ENCODE measurements at places on chromosomes 1 and 21.
A peak's percentile ranks its signal among the peaks of the same experiment; 100 is the strongest.

- no peak for DNase-seq
Measured at GRCh38 chr1:74767490-74767889, 34.5 kb downstream of the TYW3 start.

DNA sequence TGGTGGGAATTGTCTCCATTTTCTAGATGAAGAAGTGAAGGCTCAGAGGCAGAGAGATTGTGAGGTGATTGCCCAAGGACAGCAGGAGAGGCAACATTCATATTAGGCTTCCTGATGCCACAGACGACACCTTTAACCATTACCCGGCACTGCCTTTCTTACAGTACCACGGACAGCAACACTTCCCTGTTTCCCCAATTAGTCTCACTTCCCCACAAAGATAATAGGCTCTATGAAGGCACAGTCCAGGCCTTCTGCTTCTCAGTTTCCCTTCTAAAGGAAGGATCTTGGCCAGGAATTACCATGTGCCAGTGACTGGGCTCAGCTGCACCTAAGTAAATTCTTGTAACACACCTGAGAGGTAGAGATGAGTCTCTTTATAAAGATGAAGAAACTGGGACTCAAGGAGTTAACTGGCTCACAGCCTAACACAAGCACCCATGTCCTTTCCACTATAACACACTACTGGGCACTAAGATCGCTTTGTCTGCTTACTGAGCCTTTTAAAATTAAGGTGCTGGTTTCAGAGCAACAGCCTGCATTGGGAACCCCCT lies 9.6 kb downstream of the IGSF9 start:
- no peak for DNase-seq

DNA sequence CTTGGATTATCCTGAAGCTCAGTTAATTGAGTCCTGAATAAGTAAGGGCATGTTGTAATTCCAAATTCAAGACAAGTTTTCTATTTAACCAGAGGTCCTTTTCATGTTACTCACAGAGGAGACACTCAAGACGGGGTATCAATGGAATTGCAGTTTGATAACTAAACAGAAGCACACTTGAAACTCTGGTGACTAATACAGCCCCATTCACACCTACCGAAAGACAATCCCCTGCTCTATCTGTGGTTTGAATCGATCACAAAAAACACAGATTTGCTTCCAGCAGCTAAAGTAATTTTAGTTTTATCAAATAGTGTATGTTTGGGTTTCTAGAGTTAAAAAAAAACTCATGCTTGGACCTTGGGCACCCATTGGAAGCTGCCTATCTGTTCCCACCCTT lies 60.4 kb downstream of the TEX35 start:
- DNase-seq = no peak

DNA sequence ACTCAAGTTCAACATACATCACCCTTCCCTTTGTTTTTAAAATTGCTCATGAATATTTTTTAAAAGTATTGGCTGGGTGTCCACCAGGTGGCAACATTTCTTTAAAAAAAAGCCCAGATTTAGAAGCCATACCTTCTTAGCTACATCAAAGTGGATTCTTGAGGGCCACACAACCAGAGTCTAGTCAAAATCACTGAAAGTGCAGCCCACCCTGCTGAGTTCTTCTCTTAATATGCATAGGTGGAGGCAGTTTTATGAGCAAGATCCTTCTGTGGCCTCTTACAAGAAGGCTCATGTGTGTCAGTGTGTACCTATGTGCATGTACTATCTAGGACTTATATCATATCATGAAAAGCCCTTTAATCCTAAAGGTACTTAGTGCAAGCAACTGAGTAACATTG lies 16.9 kb upstream of the GNG12 start:
- DNase-seq = no peak

DNA sequence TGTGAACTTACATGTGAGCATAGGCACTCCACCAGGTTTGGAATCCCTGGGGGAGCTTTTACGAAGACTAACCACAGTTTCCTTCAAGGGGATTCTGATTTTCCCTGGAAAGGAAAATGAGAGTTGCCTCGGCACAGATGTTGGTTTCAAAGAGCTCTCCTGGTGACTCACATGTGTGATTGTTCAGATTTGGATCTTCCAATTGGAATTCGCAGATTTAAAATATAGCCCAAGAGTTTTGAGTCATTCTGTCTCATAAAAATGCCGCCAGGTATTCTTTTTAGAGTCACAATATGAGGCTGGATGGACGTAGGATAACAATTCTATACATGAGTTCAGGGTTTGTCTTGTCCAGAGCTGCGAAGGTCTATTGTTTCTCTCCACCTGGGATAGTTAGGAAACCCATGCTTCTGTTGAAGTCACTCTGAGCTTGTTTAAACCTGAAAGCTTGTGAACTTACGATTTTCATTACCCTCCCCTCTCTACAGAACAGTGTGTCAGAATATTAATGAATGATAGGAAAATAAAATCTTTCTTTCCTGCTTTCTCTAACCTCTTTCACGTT lies 64.9 kb downstream of the TGFB2 start:
- no peak for DNase-seq

DNA sequence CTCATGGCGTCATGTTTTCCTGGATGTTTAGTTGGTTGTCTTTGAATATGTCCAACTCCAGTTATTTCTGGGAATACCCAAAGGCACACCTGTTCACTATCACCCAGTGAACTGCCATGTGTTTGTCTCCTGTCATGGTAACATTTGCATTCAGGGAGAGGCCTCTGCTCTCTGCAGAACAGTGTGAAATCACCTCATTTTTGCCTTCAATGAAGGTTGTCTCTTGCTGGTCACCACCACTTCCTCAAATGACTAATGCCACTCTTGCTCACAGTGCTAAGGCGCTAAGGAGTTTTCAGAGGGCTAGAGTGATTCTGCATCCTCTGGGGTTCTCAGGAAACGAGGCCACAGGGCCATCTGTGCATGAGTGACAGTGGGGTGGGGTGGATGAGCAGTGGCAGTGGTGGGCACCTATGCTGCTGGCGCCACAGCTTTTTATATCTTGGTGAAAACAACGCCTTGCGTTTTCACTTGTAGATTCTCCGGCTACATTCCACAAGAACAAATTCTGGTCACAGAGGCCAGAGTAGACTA lies 60.0 kb upstream of the ATP5PO start:
- DNase-seq = peak; percentile 36

DNA sequence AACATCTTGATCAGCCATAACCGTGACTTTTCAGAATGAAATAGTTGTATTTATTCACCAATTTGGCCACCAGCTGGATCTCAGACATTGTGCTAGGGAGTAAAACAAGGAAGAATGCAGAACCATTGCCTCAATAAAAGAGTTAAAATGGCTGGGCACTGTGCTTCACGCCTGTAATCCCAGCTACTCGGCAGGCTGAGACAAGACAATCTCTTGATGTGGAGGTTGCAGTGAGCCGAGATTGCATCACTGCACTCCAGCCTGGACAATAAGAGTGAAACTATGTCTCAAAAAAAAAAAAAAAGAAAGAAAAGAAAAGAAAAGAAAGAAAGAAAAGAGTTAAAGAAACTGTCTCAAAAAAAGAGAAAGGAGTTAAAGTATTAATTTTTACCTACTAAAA lies 199.5 kb downstream of the TPR start:
- no peak for DNase-seq

DNA sequence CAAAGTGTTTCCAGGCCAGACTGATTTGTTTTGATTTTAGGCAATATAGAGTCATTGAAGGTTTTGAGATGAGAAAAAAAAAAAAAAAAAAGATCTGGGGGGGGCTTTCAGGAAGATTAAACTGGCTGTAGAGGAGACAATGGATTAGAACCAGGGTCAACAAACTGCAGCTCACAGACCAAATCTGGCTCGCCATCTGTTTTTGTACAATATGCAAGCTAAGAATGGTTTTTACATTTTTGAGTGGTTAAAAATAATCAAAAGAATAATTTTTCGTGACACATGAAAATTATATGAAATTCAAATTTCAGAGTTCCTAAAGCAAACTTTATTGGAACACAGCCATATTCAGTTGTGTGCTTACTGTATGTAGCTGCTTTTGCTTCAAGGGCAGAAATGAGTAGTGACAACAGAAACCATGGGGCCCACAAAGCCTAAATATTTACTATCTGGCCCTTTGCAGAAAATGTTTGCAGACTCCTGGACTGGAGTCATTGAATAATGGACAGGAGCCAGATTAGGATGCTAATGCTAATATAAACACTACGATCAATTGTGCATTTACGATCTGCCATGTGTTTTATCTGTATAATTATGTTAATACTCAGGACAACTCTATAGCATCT lies 375.7 kb upstream of the DAB1 start:
- DNase-seq = no peak

DNA sequence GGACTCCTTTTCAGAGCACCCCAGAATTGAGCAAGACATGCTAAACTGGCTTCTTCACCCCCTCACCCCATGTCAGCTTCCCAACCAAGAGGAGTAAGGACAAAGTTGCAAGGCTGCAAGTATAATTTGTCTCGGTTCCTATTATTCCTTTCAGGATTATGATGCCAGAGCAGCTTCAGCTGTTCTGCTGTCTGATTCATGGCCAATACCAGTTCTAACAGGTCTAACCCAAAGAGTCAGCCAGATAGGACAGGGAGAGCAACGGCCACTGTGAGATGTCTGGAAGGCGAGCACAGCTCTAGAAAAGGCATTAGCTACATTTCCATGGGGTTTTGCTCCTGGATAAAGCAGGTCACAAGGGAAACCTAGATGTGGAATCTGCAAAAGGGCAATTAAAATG lies 53.3 kb upstream of the HOOK1 start:
- no peak for DNase-seq

DNA sequence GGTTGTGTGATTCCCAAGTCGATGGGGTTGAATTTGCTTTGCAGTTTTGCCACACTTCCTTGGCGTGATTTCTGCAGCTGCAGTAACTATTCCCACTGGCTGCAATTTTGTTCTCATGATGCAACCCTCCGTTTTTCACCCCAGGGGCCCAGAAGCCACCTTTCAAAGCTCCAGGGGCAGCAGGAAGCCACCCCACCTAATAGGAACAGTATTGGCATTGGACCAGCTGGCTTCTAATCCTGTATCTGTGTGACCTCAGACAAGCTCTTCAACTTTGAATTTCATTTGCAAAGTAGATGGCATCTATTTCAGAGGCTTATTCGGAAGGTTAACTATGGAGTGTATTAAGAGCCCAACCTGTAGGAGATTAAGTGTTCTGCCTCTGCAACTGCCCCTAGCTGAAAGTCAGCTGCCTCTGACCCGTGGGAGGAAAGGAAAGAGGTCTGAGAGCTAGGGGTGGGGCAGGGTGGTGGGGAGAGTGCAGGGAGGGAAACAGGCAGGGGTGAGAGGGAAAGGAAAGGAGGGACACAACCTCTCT lies 12.6 kb downstream of the C1orf115 start:
- DNase-seq = no peak

GRCh38 chr1:239112101-239112935 lies 274.1 kb upstream of the CHRM3 start:
- no peak for DNase-seq

DNA sequence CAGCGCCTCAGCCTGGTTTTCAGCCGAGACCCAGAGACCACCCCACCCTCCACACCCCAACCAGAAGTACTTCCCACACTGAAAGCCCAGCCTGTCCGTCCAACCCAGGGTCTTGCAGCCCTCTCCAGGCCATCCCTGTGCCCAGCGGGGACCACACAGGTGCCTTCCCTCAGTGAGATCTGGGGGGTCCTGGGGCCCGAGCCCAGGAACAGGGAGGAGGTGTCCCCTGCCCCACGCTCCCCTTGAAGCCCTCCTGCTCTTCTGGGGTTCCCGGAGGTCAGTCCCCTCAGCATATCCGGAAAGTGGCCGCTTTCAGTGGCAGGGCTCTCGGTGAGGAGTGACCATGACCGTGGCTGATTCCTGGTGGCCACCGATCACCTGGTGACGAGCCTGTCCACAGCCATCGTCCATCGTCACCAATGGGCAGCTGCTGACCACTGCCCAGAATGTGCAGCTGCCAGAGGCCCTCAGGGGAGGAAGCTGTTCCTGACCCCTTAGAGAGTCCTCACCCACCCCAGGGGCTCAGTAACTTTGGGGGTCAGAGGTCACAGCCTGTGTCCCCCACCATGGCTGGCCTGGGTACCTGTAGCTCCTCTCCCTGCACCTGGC lies 3.4 kb downstream of the TMEM240 start:
- no peak for DNase-seq

DNA sequence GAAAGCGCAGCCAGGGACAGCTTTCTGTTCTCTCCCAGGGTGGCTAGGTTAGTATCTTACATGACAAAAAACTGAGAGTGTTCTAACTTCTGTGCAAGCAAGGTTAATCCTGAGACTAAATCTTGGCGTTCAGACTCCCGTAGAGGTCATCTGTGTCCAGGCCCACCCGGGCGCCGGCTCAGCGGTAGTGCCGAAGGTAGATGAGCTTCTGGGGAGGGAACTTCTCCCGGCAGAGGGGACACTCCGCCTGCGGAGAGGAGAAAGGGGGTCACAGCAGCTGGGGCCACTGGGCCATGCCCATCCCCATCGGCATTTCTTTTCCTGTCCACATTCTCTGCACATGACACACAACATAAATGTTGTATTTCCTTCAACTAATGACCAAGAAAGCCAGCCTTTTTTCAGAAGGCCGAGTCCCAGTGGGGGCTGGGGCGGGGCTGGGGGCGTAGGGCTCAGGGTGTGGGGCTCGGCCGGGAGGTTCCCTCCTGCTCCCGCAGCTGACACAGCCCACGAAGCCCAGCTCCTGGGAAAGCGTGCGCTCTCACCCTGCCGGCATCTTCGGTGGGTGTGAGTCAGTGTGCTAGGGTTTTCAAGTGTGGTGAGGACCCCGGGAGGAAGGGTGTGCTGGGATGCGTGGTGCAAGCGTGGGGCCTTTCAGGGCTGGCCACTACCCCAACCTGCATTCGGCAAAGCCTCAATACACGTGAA lies 6.6 kb downstream of the PEX10 start:
- DNase-seq = no peak

- DNase-seq = no peak
Measured at GRCh38 chr1:217482356-217483102, 148.4 kb downstream of the GPATCH2 start.

DNA sequence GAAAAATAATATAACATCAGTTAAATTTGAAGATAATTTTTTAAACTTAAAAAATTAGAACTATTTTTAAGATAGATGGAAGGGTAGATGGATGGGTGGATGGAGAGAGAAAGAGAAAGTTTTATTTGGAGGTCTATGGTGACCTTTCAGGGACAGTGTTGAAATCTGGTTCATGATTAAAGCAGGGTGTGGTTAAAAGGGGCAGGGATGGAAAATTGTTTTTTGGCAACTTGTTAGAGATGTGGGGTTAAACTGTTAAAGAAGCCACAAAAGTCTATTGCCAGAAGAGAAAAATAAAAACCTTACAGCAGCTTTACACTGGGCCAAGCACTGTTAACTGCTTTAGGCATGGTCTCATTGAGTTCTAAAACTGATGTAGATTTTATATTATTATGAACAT lies 134.9 kb upstream of the GORAB start:
- DNase-seq = no peak

Data from central memory CD4-positive, alpha-beta T cell (primary cell).